Endothelial cell of coronary artery (primary cell): ENCODE measurements at places on chromosomes 5 and 9. TPM values are rescaled to one million over a fixed set of nuclear protein-coding genes. Genes with fewer than 3 reads are reported as not detected.

The TMEM267 gene
- 10.7 and 12.8 TPM in 2 replicates for total RNA-seq

The LCN2 gene
- total RNA-seq, result 0.18 TPM in 1 of 2 replicates, not detected in the other

The PCDHB5 gene
- 0.56 and 1.4 TPM in 2 replicates for total RNA-seq

The KIF4B gene
- 0.19 and 0.27 TPM in 2 replicates for total RNA-seq

The MEF2C gene
- total RNA-seq, result 46.9 and 62.7 TPM in 2 replicates

The FAM78A gene
- 2.3 and 4.5 TPM in 2 replicates for total RNA-seq

The IL5 gene
- total RNA-seq, result not detected in 2 replicates

The CEP72 gene
- total RNA-seq, result 3.1 and 4.3 TPM in 2 replicates

The GKAP1 gene
- total RNA-seq, result 1.3 and 2.2 TPM in 2 replicates

The PCDHA1 gene
- total RNA-seq, result under 0.01 TPM in 1 of 2 replicates, not detected in the other

The COL23A1 gene
- not detected in 2 replicates for total RNA-seq

The HTR1A gene
- total RNA-seq, result 0.09 TPM in 1 of 2 replicates, not detected in the other

The RABGAP1 gene
- 23.2 and 36.2 TPM in 2 replicates for total RNA-seq

The DENND4C gene
- 45.0 and 68.3 TPM in 2 replicates for total RNA-seq

The BTNL8 gene
- total RNA-seq, result not detected in 2 replicates

The PROB1 gene
- 0.72 and 1.2 TPM in 2 replicates for total RNA-seq

The DMRT2 gene
- not detected in 2 replicates for total RNA-seq

The TGFBI gene
- 96.9 and 107 TPM in 2 replicates for total RNA-seq

The ROR2 gene
- not detected in 2 replicates for total RNA-seq

The MLANA gene
- not detected in 2 replicates for total RNA-seq

The ADAMTSL1 gene
- 21.6 and 25.0 TPM in 2 replicates for total RNA-seq

The SHISAL2B gene
- not detected in 2 replicates for total RNA-seq

The TBCA gene
- total RNA-seq, result 96.6 and 131 TPM in 2 replicates

The PHF24 gene
- total RNA-seq, result not detected in 2 replicates

The LYSMD3 gene
- total RNA-seq, result 13.6 and 17.1 TPM in 2 replicates

The BTNL9 gene
- 0.19 and 0.27 TPM in 2 replicates for total RNA-seq

The TOR4A gene
- 27.3 and 27.6 TPM in 2 replicates for total RNA-seq

The HBEGF gene
- total RNA-seq, result 17.5 and 21.1 TPM in 2 replicates

The PCDHGA6 gene
- 2.2 and 2.8 TPM in 2 replicates for total RNA-seq

The SIGMAR1 gene
- 41.1 and 46.3 TPM in 2 replicates for total RNA-seq

The FBP2 gene
- not detected in 2 replicates for total RNA-seq

The SLCO4C1 gene
- total RNA-seq, result not detected in 2 replicates

The TOR2A gene
- total RNA-seq, result 4.8 and 5.2 TPM in 2 replicates
